ENCODE measurements at places on chromosomes 13 and 19.

DNA sequence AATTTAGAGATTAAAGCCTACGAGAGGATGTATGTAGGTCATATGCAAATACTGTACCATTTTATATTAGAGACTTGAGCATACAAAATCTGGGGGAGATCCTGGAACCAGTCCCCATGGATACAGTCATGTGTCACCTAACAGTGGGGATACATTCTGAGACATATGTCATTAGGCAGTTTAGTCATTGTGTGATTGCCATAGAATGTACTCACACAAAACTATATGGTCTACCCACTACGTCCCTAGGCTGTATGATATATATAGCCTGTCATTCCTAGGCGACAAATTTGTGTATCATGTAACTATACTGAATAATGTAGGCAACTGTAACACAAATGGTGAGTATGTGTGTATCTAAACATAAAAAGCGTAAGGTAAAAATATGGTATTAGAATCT lies 62.8 kb downstream of the WDFY2 start:
- DNase-seq = no peak

DNA sequence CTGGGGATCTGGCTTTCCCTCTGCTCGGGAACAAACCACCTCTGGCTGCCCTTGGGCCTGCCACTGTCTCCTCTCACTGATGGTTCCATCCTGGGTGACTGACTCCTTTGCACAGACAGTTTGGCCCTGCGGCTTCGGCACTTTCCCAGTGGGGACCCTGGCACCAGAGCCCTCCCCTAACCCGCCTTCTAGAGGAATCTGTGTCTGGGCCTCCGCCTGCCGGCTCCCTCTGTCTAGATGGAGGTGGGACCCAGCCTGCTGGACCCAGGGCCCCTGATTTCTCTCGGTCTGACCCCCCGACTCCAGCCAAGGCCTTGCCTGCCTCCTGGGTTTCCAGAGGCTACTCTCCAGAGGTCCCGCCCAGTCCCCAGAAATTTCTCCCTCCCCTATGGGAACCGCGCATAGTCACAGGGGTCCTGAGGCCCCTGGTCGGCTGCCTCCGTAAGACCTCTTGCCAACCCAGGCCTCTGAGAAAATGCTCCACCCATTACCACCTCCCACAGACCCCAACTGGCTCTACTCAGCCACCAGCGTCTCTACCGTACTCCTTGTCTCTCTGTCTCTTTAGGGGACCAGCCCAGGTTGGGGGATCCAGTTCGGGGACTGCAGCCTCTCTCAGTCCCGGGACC lies 2.7 kb downstream of the CCDC106 start:
- no peak for DNase-seq

GRCh38 chr13:93878675-93879074 lies 600.8 kb downstream of the DCT start:
- no peak for DNase-seq

DNA sequence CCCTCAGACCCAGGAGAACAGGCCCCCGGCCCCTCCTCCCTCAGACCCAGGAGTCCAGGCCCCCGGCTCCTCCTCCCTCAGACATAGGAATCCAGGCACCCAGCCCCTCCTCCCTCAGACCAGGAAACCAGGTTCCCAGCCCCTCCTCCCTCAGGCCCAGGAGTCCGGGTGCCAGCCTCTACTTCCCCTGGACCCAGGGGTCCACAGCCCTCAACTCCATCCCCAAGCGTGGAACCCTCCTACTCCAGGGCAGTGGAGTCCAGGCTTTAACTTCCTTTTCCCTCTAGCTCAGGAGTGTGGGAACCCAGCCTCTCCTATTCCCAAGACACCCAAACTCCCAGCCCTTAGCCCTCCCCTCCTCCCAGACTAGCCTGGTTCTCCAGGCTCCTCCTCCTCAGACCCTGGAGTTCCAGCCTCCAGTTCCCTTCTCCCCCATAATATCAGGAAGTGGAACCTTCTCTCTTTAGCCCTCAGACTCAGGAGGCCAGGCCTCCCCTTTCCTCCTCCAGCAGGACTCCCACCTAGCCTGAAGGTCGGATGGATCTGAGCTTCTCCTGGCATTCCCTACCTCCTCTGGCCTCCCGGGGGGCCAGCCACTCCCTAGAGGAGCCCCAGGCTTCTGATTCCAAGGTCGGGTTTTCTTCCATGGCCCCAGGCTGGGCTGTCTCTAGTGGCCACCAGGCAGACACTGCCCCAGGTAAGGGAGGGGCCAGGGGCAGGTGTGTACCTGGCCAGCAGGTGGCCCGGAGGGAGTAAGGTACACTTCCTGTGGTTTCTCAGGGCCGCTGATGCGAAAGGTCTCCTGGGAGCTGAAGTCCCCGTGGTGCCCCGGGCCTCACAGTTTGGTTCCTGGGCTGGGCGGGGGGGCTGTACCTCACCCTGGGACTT lies at the start of gene TMC4:
TSS of gene TMC4 (minus strand) at position 690 of the 888 bp plus-strand sequence. CDS start at position 647, 43 bp downstream.
- peak; percentile 95 for DNase-seq

GRCh38 chr19:9913237-9914000 lies 22.9 kb downstream of the OLFM2 start:
- DNase-seq = peak; percentile 48

- no peak for DNase-seq
These were observed 15.0 kb downstream of the HAS1 start for GRCh38 chr19:51708811-51709210.

GRCh38 chr13:97254816-97255215 lies 32.7 kb downstream of the MBNL2 start:
- no peak for DNase-seq

- DNase-seq = no peak
These were observed 705.7 kb upstream of the SLITRK1 start for GRCh38 chr13:84588023-84588422.

- DNase-seq = no peak
These were observed 20.9 kb downstream of the MAP2K2 start for GRCh38 chr19:4103080-4103433.

DNA sequence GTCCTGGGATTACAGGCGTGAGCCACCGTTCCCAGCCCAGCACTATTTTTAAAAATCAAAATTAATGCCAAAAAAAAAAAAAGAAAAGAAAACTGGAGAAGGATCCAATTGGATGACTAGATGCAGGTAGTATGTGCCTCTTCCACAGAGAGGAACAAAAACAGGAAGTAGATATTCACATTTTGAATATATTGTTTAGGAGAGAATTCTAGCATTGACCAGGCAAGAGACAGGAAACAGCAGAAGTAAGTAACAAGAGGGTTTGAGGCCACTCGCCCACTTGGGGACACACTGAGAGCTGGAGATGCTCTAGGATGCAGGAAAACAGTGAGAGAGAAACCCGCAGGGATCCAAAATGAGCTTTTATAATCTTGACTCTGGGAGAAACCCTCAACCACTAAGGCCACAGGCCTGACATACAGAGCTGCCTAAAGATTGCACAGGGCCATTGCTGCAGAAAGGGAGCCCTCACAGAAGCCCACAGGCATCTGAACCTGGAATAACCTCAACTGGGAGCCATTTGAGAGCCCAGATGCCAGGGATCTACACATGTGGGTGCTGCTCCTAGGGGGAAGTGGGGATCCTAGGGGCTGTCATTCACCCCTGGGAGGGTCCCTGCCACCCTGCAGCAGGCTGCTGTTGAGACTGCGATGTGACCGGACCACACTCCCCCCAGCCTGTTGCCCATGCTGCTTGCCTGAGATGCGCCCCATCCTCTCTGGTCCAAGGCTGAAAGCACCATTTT lies 28.2 kb downstream of the IGFL2 start:
- no peak for DNase-seq

Measured in Calu3 (cell line).